ENCODE measurements at places on chromosomes 16 and 17. TPM values are rescaled to one million over a fixed set of nuclear protein-coding genes. Genes with fewer than 3 reads are reported as not detected.

DNA sequence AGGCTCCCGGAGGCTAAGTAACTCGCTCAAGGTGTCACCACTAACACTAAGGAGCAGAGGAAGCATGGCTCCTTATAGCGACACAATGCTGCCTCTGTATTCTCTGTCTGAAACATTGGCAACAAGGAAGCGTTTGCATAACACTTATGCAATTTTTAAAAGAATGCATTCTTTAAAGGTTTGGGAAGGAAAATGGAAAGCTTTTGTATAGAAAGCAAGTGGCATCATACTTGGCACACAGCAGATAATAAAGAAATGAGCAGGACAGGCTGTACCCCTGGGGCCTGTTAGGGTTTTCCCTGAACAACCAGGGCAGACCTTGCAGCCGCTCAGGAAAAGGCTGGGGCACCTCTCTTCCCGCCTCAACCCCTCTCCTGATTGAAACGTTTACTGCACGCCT, 36.9 kb downstream of the PPL start:
- DNase-seq, result no peak

DNA sequence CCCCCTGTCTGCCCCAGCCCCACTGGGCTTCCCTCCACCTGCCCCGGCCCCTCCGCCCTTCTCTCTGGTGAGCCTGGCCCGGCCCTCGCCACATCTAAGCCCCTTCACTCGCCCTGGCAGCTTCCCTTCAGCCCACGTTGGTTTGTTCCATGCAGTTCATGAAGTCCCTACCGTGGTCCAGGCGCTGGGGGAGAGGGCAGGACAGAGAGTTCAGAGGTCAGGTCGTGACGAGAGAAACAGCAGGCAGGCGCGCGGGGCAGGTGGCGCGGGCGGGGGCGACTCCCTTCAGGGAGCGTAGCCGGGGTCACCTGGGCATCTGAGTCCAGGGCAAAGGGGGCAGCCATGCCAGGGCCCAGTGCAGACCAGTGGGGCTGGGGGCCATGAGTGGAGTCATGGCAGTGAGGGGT, 8.9 kb upstream of the TEDC2 start:
- no peak for DNase-seq

The APOBR gene
- total RNA-seq, result 0.69 TPM

The PRSS27 gene
- total RNA-seq, result 0.85 TPM

All from urinary bladder (tissue), 4 donors.